Cardiac muscle cell (in vitro differentiated cells and primary cell): ENCODE measurements at places on chromosomes 5 and 9. TPM values are rescaled to one million over a fixed set of nuclear protein-coding genes. Genes with fewer than 3 reads are reported as not detected.

DNA sequence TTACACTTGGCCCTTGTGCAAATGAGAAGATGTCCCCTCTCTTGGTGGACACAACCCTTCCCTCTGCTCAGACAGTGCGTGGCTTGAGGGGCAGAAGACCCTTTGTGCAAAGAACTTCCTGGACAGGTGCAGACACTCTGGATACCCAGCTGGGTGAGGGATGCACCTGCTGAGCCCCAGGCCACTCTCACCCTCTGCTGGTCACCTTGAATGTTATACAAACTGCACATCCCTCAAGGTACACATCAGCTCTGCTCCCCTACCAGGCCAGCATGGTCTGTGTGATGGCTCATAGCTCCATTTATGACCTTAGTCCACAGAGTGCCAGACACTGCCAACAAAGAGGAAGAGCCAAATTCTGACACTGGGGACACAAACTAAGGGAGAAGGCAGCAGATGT, 3.1 kb upstream of the DIRAS2 start:
- no peaks in the 10 kb centered on the region for H3K36me3 ChIP-seq
- no peak overlapping the region for H3K27ac ChIP-seq
- no peaks in the 10 kb centered on the region for H3K4me1 ChIP-seq
- H3K27me3 ChIP-seq: peaks cover 61% of the 10 kb centered on the region

NEURL1B gene
- total RNA-seq: 32.7 and 55.8 TPM in 2 replicates

GRCh38 chr9:136538599-136539426, 7.0 kb downstream of the NOTCH1 start:
- H3K27me3 ChIP-seq: no peaks in the 10 kb centered on the region
- H3K4me3 ChIP-seq: no peak overlapping the region
- H3K27ac ChIP-seq: no peak overlapping the region
- no peaks in the 10 kb centered on the region for H3K4me1 ChIP-seq
- no peaks in the 10 kb centered on the region for H3K36me3 ChIP-seq

DNA sequence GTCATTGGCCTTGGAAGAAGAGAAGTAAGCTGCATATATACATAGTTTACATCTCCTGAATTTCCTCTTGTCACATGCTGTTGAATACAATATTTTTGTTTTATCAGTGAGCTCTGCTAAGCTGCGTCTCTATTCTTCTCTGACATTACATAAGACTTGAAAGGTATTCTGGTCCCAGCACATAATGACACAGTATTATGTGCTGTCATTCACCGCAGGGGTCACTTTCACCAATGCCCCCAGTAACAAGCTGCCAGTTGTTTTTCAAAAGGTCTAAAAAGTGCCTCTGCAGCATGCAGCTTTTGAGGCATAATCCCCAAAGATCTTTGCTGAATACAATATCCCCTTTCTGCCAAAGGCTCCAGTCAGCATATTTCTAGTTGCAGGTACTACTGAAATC, 349.0 kb upstream of the FAM174A start:
- no peaks in the 10 kb centered on the region for H3K36me3 ChIP-seq
- H3K27ac ChIP-seq: no peak overlapping the region
- no peak for DNase-seq

DNA sequence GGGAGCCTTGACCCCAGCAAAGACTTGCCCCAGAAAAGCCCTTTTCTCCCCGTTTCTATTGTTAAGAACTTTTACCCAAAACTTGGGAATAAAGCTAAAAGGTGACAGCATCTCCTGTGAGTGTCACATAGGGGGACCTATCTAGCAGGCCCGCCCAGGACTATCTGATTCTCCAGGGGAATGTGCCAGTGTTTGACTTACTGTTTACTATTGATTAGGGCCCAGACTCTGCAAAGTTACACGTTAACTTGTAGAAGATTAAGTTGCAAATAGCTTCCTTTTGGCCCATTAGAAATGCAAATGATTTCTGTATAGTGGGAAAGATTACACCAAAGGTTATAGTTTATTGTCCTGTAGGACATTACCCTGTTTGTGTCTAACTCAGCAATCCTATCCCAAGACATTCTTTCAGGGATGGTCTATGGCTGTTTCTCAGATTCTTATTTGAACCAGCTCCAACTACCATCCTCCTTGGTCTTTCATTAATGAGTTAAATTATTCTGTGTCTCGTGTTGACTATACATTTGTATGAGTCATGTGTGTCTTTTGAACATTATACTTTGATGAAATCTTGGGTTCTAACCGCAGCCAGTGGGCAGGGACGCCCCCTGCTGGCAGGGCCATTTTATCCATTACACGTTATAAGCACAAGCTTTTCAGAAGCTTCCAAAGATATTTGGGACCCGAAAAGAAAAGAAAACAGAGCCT, 60.7 kb downstream of the HRH2 start:
- peak; percentile 43 for DNase-seq
- no peaks in the 10 kb centered on the region for H3K4me1 ChIP-seq
- H3K4me3 ChIP-seq: no peak overlapping the region
- H3K27ac ChIP-seq: no peak overlapping the region
- H3K27me3 ChIP-seq: no peaks in the 10 kb centered on the region

GRCh38 chr5:173629628-173630027, 13.2 kb upstream of the BOD1 start:
- peaks cover 14% of the 10 kb centered on the region for H3K4me1 ChIP-seq
- no peaks in the 10 kb centered on the region for H3K36me3 ChIP-seq
- no peak overlapping the region for H3K27ac ChIP-seq
- H3K27me3 ChIP-seq: no peaks in the 10 kb centered on the region
- no peak overlapping the region for H3K4me3 ChIP-seq

ORM1 gene
- total RNA-seq: not detected in 2 replicates

SH3PXD2B gene
- 19.7 and 27.6 TPM in 2 replicates for total RNA-seq

PCDHGC4 gene
- 1.1 and 7.9 TPM in 2 replicates for total RNA-seq

DNA sequence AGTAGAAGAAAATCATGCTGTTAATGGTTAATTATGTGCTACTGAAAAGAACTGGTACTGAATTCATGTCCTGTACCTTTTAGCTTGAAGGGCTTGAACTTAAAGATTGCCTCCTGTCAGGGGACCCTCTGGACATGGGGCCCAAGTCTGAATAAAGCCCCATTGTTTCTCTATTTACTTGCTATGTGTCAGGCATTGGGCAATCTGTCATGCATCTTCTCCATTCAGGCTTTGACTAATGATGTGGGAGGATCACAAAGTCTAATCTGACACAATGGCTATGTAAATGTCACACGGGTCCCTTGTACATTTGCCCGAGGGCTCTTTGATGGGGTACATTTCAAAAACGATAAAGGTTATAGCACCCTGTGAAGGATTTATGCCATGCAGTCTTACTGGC, 64.0 kb upstream of the TUSC1 start:
- DNase-seq: no peak
- H3K27ac ChIP-seq: no peak overlapping the region
- no peaks in the 10 kb centered on the region for H3K4me1 ChIP-seq
- no peaks in the 10 kb centered on the region for H3K27me3 ChIP-seq
- H3K36me3 ChIP-seq: no peaks in the 10 kb centered on the region

EGFL7 gene
- 64.1 and 82.9 TPM in 2 replicates for total RNA-seq

GRCh38 chr9:135414293-135414692, 65.3 kb upstream of the PPP1R26 start:
- H3K4me3 ChIP-seq: no peak overlapping the region
- no peaks in the 10 kb centered on the region for H3K4me1 ChIP-seq
- H3K27me3 ChIP-seq: no peaks in the 10 kb centered on the region
- no peak overlapping the region for H3K27ac ChIP-seq
- H3K36me3 ChIP-seq: no peaks in the 10 kb centered on the region

TTC33 gene
- total RNA-seq: 13.4 and 46.7 TPM in 2 replicates

DNA sequence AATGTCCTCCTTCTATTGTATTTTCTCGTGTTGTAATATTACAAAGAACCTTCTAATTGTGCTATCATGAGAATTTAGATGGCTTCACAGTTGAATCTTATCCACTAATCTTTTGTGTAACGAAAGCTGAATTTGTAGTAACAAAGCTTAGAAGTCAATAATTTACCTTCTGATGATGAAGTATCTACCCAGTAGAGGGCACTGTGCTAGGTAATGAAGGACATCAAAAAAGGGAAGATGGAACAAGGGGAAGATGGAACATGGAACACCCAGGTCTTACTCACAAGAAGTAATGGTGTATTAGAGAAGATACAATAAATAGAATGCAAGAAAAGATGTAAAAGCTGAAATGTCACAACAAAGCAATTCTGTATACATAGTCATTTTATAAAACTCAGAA, 131.0 kb upstream of the CCNG1 start:
- H3K36me3 ChIP-seq: no peaks in the 10 kb centered on the region
- no peak overlapping the region for H3K4me3 ChIP-seq
- H3K4me1 ChIP-seq: no peaks in the 10 kb centered on the region
- no peaks in the 10 kb centered on the region for H3K27me3 ChIP-seq
- DNase-seq: peak; percentile 1

GRCh38 chr5:133428072-133428660, 184.2 kb downstream of the FSTL4 start:
- no peak overlapping the region for H3K27ac ChIP-seq
- no peaks in the 10 kb centered on the region for H3K36me3 ChIP-seq
- H3K27me3 ChIP-seq: no peaks in the 10 kb centered on the region
- no peak overlapping the region for H3K4me3 ChIP-seq
- no peaks in the 10 kb centered on the region for H3K4me1 ChIP-seq

C5orf63 gene
- 0.06 and 0.46 TPM in 2 replicates for total RNA-seq

GRCh38 chr5:111810112-111810511, 53.1 kb upstream of the NREP start:
- no peaks in the 10 kb centered on the region for H3K36me3 ChIP-seq
- H3K4me3 ChIP-seq: no peak overlapping the region

GRCh38 chr5:9919306-9920030, 289.3 kb upstream of the TAS2R1 start:
- H3K4me3 ChIP-seq: no peak overlapping the region
- H3K4me1 ChIP-seq: no peaks in the 10 kb centered on the region
- H3K27ac ChIP-seq: no peak overlapping the region
- no peaks in the 10 kb centered on the region for H3K36me3 ChIP-seq
- DNase-seq: no peak

- H3K36me3 ChIP-seq: no peaks in the 10 kb centered on the region
- no peak overlapping the region for H3K27ac ChIP-seq
- peaks cover 14% of the 10 kb centered on the region for H3K4me1 ChIP-seq
- H3K27me3 ChIP-seq: no peaks in the 10 kb centered on the region
- no peak overlapping the region for H3K4me3 ChIP-seq
These were observed 92.8 kb downstream of the ANKH start for GRCh38 chr5:14778792-14779070.

PCDHB12 gene
- total RNA-seq: 9.5 and 17.7 TPM in 2 replicates

GRCh38 chr5:67543720-67544270, 347.2 kb upstream of the CD180 start:
- H3K4me3 ChIP-seq: no peak overlapping the region
- peaks cover 4% of the 10 kb centered on the region for H3K4me1 ChIP-seq
- no peak for DNase-seq
- H3K36me3 ChIP-seq: no peaks in the 10 kb centered on the region

FOXD4L4 gene
- 0.07 and 0.42 TPM in 2 replicates for total RNA-seq

- H3K4me3 ChIP-seq: no peak overlapping the region
- H3K36me3 ChIP-seq: no peaks in the 10 kb centered on the region
- H3K4me1 ChIP-seq: no peaks in the 10 kb centered on the region
- DNase-seq: no peak
These were observed 49.0 kb upstream of the POU5F2 start for GRCh38 chr5:93790401-93790800.

EFNA5 gene
- total RNA-seq: 3.9 and 12.0 TPM in 2 replicates
